Esophagus muscularis mucosa (tissue), 4 donors: ENCODE measurements at places on chromosomes 1 and 21. TPM values are rescaled to one million over a fixed set of nuclear protein-coding genes. Genes with fewer than 3 reads are reported as not detected.

DNA sequence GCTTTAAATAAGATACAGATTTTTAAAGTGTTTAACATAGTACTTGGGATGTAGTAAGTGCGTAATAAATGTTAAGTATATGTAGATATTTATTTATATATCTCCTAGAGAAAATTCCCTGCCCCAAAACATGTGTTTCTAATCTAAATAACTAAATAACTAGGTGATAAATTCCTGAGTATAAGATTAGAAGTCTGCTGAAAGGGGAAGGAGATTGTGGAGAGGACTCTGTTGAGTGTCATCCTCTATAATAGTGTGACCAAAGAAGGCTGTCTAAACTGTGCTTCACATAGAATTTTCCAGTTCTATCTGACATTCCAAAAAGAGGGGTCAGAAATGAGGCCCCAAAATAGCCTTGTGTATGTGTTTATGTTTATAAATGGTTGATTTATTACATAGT, 590.5 kb upstream of the ADAMTS5 start:
- DNase-seq: no peak

DNA sequence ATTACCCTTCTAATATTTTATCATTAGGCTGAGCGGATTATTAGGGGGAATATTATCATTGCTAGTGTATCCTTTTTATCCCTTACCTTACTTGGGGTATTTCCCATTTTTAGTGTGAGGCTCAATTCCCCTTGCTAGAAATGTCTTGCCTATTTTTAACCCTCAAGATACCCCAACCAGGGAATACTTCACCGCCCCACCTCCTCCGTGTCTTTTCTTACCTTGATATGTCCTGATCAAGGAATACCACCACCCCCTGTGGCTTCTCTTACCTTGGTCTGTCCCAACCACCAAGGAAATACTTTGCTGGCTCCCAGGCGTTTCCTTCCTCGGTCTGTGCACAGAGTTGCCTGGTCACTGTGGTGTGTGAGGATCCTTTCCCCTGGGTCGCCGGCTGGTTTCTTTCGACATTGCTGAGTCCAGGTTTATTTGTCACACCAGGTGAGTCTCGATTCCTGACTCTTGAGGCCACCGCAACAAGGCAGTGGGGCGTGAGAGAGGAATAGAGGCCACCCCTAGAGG, 57.8 kb downstream of the SERINC2 start:
- no peak for DNase-seq

GRCh38 chr1:58422436-58422835, 124.1 kb downstream of the OMA1 start:
- no peak for DNase-seq

DNA sequence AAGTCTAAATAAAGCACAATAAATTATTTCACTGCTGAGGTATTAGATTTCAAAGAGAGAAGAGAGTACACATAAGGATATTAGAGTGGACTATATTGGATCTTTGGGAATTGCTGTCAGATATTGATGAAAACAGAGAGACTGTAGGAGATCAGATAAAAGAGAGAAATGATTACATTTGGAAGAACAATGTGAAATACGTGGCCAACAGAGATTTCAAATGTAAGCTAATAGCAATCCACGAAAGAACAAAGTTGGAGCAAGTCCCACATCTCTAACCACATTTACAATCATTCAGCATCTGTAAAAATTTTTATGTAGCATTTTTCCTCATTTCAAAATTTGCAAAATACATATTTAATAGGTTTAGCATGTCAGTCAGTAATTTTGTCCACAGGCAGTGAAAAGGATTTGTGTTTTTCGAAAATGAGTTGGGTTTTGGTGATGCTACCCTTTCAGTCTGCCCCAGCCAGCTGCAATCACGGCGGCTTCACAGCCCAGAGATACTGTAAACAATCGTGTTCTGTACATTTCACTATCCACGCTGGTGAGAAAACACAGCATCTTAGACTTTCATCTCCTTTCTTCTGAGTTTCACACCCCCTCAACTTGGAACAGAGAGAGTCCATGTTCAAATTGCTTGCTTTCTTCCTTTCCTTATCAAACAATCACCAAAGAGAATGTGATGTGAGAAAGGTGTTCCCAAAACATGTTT, 209.1 kb upstream of the LYPLAL1 start:
- no peak for DNase-seq

RHEX gene
- 6.9 TPM for total RNA-seq

GRCh38 chr1:171948511-171948910, 107.2 kb downstream of the DNM3 start:
- no peak for DNase-seq

- DNase-seq: no peak
Observed at GRCh38 chr21:36973986-36974850, 7.7 kb upstream of the HLCS start.
